T-helper 2 cell treated with Interferon-gamma antibody and Interleukin-4, amounts not matched to agents 5 μg/mL and 100 μg/mL, for 36 hours (primary cell): ENCODE measurements at places on chromosomes 6 and 20.

- no peak for DNase-seq
Observed at GRCh38 chr6:39819676-39820075, 27.5 kb downstream of the DAAM2 start.

- DNase-seq, result no peak
Observed at GRCh38 chr20:52470561-52470960, 279.0 kb upstream of the ZFP64 start.

DNA sequence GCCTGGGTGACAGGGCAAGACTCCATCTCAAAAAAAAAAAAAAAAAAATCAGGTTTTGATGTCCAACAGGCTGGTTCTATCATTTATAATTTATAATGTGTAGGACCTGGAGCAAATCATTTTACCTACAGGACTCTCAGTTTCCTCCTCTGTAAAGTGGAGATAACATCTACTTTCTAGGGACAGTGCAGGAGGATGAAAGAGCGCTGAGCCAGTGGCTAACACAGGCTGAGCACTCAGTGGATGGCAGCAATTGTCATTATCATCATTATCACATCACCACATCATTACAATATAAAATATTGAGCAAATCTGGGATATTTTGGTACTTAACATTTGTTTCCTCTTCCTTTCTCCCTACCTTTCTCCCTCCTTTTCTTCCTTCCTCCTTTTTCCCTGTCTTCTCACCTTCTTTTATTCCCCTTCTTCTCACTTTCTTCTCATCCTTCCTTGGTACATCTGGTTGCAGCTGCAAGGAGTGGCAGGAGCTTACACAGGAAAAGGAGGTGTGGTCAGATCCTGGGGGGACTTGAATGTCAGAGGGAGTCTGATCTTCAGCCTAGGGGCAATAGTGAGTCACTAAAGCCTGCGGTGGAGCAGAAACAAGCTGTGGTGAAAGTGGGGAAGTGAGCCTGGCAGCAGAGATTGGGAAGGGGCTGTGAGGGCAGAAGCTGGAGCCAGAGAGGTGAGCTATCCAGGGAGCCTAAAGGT lies 24.6 kb upstream of the CTNNBL1 start:
- no peak for DNase-seq

GRCh38 chr6:124879110-124879991 lies 82.9 kb upstream of the RNF217 start:
- DNase-seq, result no peak

DNA sequence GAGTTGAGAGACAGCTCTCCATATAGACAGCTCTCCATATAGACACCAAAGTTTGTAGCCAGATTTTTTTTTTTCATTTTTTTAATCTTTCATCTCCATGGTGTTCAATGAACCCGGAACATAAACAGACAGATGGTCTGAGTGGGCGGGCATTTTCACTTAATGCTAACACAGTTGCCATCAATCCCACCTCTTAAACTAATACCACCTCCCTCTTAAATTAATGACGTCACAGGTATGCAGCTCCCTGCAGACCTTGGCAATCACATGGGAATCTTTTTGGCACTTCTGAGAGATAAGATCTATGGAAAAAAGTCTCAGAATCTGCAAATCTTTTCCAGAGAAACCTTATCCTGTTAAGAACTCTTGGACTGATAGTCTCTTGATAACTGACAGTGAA lies 43.2 kb downstream of the PFDN4 start:
- no peak for DNase-seq

DNA sequence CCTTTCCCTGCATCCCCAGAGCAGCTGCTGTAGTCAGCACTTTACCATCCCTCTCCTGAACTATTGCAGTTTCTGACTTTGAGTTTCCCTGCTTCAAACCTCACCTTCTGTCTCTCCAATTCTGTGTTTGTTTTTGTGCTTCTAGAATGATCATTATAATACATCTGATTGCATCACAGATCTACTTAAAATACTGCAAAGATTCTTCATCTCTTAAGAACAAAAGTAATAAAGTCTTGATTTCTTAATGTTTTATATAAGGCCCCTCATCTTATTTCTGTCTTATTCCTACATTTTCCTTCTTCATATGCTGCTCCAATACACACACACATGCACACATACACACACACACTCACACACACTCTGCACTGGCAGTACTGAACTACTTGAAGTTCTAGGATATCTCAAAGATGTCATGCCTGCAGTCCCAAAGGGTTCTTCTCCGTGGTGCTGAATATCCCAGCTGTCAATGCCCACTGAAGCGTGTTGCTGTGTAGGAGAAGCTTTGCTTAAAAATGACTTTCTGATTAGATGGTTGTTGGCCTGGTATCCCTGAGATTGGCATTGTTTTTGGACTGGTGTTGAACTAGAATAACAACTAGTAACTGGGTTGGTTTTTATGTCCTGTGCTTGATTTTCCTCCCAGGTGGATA lies 97.2 kb downstream of the MAP3K4 start:
- DNase-seq, result no peak

DNA sequence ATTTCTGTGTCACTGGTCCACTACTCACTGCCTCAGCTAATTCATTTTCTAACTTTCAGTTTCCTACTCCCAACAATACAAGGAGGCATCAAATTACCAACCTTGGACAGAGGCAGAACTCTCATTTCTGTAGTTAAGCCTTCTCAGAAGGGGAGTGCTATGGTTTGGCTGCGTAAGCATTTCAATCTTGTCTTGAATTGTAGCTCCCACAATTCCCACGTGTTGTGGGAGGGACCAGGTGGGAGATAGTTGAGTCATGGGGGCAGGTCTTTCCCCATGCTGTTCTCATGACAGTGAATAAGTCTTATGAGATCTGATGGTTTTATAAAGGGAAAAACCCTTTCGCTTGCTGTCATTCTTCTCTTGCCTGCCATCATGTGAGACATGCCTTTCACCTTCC lies 22.9 kb downstream of the HLA-DRA start:
- peak; percentile 74 for DNase-seq
